DND-41 (cell line): ENCODE measurements at places on chromosomes 7 and 10.

- H3K27me3 ChIP-seq = peaks cover 13% of the 10 kb centered on the region
- no peaks in the 10 kb centered on the region for H3K4me1 ChIP-seq
- no peaks in the 10 kb centered on the region for H3K36me3 ChIP-seq
- no peak for DNase-seq
These were observed 102.9 kb upstream of the FAM20C start for GRCh38 chr7:89232-90019.

GRCh38 chr10:45408421-45409319 is 34.7 kb downstream of the ALOX5 start:
- H3K27me3 ChIP-seq = peaks cover 3% of the 10 kb centered on the region
- H3K4me3 ChIP-seq = no peak overlapping the region
- DNase-seq = no peak
- no peak overlapping the region for H3K27ac ChIP-seq

DNA sequence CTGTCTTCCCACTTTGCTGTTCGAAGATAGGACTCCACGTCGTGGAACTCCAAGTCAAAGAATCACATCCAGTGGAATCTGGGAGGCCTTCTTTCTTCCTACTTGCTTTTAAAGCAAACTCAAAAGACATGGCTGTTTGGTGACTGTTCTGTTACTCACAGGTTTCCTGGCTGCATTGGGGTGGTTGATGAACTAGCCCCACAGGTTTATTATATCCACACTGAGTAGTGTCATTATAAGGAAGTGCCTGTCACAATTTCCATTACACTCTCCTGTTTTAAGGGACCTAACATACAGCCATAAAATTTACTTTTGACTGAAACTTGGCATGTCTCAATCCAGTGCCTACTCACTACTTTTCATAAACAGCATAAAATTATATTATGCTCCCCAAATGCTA is 287.3 kb upstream of the SP4 start:
- no peak for DNase-seq
- H3K36me3 ChIP-seq = no peaks in the 10 kb centered on the region
- peaks cover 4% of the 10 kb centered on the region for H3K27me3 ChIP-seq
- no peaks in the 10 kb centered on the region for H3K4me1 ChIP-seq
- H3K4me3 ChIP-seq = no peak overlapping the region

DNA sequence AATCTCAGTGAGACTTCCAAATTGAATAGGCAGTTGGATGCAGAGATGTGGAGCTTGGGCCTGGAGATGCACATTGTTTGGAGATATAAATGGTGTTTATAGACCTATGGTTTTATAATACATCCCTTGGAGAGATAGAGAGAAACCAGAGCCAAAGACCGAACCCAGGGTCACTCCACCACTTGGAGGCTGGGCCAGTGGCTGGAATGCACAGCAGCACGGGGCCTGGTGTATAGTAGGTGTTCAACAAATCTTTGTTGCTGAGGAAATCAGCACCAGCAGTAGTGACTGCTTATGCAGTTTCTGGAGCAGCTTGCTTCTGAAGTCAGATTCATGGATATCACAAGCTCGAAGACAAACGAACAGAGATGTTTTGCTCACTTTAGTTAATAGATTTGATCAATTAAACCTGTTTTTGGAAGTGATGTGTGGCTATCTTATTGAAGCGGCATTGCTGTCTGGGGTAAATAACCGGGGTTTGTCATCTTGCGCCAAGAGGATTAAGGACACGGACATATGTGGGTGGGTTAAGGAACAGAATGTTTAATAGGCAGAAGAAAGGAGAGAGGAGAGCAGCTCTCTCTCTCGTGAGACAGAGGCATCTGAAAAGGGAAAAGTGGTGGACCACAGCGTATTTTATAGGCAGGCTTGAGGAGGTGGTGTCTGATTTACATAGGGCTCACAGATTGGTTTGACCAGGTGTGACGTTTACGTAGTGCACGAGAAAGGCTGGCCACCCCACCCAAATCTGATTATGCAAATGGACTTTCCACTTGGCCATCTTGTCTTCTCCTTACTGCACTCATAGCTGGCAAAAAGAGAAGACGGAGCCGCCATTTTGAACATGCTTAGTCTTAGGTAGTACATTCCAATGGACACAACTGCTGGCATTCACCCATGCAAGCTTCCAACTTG is 11.1 kb downstream of the RBP4 start:
- no peak for DNase-seq
- no peaks in the 10 kb centered on the region for H3K36me3 ChIP-seq
- no peak overlapping the region for H3K4me3 ChIP-seq
- no peak overlapping the region for H3K27ac ChIP-seq
- H3K27me3 ChIP-seq = peaks cover 8% of the 10 kb centered on the region

DNA sequence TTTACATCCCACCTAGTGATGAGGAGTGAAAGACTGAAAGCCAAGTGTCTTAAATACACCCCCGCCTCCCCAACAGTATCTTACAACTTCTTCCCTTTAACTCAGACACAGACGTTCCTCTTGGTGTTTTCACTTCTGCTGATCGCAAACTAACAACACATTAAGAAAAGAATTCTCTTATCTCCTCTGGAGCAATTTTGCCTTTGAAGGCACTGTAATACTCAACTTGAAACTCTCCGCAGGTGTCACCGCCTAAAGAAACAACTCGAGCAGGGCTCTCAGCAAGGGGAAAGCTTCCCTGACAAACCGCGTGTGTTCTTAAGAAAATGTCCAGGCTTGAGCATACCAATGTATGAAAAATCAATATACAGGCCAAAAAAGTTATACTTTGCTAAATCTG is 452 bp downstream of the SEMA3C start:
- H3K27ac ChIP-seq = no peak overlapping the region
- no peaks in the 10 kb centered on the region for H3K36me3 ChIP-seq
- no peaks in the 10 kb centered on the region for H3K27me3 ChIP-seq
- DNase-seq = no peak
- H3K4me3 ChIP-seq = no peak overlapping the region

GRCh38 chr7:29883462-29884398 is 77.4 kb downstream of the WIPF3 start:
- H3K4me1 ChIP-seq = no peaks in the 10 kb centered on the region
- no peak overlapping the region for H3K27ac ChIP-seq
- DNase-seq = no peak
- H3K27me3 ChIP-seq = peaks cover 6% of the 10 kb centered on the region

DNA sequence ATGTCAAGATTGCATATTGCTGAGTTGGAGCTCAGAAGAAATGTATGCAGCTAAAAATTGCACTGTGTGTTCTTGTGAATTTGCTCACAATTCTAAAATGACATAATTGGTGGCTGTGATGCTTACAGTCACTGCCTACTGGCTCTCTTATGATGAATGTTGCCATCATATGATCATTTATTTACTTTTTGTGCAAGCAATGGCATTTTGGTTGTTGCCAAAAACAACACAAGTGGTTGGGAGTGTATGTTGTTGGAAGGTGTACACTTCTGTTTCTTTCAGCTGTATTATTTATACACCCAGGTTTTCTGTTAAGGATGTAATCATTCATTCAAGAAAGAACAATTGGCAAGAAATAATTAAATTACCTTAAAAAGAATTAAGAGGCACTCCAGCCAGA is 28.9 kb downstream of the PON1 start:
- DNase-seq = no peak
- H3K27me3 ChIP-seq = no peaks in the 10 kb centered on the region
- no peak overlapping the region for H3K27ac ChIP-seq
- no peak overlapping the region for H3K4me3 ChIP-seq
- H3K4me1 ChIP-seq = no peaks in the 10 kb centered on the region
- H3K36me3 ChIP-seq = no peaks in the 10 kb centered on the region

- no peak for DNase-seq
- H3K36me3 ChIP-seq = peaks cover 94% of the 10 kb centered on the region
- no peaks in the 10 kb centered on the region for H3K27me3 ChIP-seq
- no peak overlapping the region for H3K27ac ChIP-seq
- no peaks in the 10 kb centered on the region for H3K4me1 ChIP-seq
These were observed 26.7 kb downstream of the WAC start for GRCh38 chr10:28559618-28560017.

DNA sequence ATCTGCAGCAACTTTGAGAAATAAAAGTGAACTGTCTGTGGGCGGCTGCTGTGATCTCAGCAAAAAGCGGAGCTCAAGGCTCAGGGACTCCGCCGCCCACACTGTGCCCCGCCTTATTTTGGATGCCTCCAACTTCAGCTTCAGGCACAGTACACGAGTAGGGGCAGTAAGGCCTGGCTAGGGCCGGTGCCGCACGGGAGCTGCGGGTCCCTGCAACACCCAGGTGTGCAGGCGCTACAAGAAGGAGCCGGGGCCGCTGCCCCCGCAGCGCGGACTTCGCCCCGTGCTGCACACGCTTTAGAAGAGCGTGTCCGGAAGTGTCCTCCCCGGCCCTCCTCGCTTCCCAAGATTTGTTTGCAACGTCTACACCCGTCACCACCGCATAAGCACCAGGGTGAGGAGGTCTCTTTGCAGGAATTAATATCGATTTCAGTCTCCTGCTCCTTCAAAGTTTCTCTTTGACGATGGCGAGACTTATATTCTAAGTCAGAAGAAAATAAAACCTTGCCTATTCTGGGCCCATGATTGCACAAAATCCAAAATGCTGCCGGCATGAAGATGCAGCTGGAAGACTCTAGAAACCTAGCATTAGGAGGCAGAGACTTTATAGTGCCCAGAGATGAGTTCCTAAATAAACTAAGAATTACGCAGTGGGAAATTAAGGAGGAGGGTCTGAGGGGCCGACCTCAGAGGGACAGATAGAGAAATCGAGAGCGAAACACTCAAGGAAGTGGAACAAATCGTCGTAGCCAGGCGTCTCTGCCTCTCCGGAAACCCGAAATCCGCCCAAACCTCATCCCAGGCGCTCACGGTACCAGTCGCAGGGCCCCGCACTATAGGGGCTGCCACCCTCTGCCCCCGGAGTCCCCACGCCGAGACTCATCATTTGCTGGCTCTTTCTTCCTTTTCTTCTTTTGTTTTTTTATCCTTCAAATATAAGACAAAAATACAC is 6.4 kb downstream of the VAX1 start:
- H3K27ac ChIP-seq = no peak overlapping the region
- H3K36me3 ChIP-seq = no peaks in the 10 kb centered on the region
- H3K27me3 ChIP-seq = no peaks in the 10 kb centered on the region
- DNase-seq = no peak

DNA sequence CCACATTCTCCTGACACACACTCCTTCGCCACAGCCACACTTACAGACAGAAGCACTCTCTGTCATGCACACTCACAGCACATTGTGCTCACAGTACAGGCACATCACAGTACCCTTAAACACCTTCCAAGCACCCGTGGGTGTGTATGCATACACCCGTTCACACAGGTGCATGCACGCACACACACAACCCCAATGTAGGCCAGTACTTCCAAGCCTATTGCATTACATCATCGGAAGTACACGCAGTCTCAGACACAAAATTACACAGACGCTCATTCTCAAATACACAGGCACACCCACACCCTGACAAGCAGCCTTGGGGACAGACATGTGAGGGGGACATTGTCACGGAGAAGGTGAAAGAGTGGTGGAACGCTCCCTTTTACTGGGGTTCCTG is 11.1 kb downstream of the KAZALD1 start:
- H3K27me3 ChIP-seq = peaks cover 17% of the 10 kb centered on the region
- H3K4me1 ChIP-seq = no peaks in the 10 kb centered on the region
- no peaks in the 10 kb centered on the region for H3K36me3 ChIP-seq

DNA sequence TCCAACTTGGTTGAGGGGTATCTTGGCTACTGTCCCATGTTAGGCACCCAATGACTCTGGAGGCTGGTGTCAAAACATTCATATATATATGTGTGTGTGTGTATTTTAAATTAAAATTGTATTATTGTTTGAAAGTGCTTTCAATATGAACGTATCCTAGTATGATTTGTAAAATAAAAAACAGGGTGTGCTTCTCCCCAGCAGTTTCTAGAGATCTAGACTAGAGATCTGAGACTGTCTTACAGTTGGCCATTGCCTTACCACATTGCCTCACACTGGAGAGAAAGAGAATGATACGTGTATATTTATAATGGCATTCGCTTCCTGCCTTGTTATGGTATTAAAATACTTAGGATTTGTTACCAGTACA is 1.2 kb downstream of the BAG3 start:
- H3K4me1 ChIP-seq = peaks cover 33% of the 10 kb centered on the region
- peaks cover 22% of the 10 kb centered on the region for H3K27me3 ChIP-seq
- no peak overlapping the region for H3K4me3 ChIP-seq
- H3K36me3 ChIP-seq = no peaks in the 10 kb centered on the region
- H3K27ac ChIP-seq = no peak overlapping the region

GRCh38 chr10:72552857-72553256 is 73.0 kb downstream of the MICU1 start:
- no peak overlapping the region for H3K27ac ChIP-seq
- H3K4me3 ChIP-seq = no peak overlapping the region
- no peaks in the 10 kb centered on the region for H3K4me1 ChIP-seq
- no peak for DNase-seq
- no peaks in the 10 kb centered on the region for H3K27me3 ChIP-seq
- peaks cover 26% of the 10 kb centered on the region for H3K36me3 ChIP-seq

- peaks cover 13% of the 10 kb centered on the region for H3K27me3 ChIP-seq
- H3K4me3 ChIP-seq = no peak overlapping the region
- H3K27ac ChIP-seq = no peak overlapping the region
- no peaks in the 10 kb centered on the region for H3K36me3 ChIP-seq
These were observed 70.8 kb upstream of the CDCA7L start for GRCh38 chr7:22016507-22016906.

DNA sequence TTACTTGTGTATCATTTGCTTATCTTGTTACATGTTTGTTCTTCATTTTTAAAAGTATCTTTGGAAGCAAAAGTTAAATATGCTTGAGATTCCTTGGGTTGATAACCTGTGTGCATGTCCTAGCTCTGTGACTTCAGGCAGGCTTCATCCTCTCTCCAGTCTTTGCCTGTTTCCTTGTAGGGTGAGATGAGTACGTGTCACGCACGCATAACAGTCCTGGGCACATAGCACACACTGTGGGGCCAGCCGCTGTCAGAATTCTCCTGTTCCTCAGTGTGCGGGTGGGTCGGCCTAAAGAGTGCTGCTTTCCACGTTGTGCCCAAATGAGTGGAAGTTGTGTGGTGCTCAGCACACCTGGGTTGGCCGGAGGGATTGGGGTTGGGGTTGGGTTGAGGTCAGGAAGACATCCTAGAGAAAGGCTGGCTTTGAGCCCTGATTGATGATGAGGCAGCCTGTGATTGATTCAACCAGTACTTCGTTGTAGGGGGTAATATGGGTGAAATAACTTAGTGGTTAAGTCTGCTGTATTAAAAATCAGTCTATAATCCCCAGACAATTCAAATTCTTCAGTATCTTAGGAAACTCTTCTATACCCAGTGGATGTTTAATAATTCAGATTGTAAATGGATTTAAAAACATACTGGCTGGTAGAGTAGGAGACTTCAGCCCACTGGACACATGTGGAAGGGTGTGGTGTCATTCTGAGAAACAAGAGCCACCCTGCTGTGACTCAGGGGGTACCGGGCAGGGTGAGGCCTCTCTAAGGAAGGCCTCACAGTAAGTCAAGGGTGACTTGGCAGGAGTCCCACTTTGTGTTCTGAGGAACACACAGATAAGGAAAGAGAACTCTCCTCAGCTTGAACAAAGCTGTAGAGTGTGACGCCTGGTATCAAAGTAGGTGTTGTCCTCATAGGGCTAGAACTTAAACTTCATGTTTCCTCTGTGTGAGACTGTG is 54.8 kb downstream of the DAGLB start:
- no peak for DNase-seq
- no peak overlapping the region for H3K27ac ChIP-seq
- peaks cover 82% of the 10 kb centered on the region for H3K36me3 ChIP-seq
- no peaks in the 10 kb centered on the region for H3K4me1 ChIP-seq
- H3K4me3 ChIP-seq = no peak overlapping the region
